ENCODE measurements at places on chromosomes 7 and 10. TPM values are rescaled to one million over a fixed set of nuclear protein-coding genes. Genes with fewer than 3 reads are reported as not detected.

DNA sequence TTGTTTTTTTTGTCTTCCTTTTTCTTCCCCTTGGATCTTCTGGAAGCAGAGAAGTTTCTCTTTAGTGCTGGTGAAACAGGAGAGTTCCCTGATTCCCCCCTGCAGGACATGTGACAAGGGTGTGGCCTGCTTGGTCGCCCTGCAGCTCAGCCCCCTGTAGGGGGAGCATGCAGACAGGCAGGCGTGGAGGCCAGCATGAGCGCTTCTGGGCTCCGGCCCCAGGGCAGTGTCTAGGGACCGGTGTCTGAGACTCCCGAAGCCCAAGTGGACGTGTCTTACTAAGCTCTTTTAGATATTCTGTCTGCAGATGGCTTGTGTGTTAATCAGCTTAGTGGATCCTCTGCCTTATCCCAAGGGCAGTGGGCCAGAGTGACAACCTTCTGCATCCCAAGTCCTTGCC is 26.1 kb downstream of the PRSS58 start:
- DNase-seq: no peak

DNA sequence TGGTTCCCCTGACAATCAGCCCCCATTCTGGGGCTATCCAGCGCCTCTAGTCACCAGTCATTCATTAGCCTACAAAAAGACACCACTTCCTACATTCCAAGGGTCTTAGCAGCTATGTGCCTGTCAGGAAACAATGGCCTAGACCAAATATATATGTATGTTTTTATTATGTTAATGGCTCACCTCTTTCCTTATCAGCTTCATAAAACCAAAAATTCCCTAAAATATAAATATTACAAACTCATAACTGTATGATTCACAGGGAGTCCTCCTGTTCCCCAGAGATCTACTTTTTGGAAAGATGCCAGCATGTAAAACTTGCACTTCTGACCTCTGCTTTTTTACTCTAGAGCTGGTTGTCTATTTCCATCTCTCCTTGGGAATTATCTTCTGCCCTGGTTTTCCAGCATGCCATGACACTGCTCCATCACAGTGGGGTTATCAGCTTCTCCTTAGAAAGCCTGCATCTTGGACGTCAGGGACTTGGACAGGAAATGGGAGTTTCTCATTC is 79.2 kb downstream of the ABCA13 start:
- no peak for DNase-seq

GRCh38 chr10:87913156-87913921 is 49.9 kb downstream of the PTEN start:
- DNase-seq: no peak

DNA sequence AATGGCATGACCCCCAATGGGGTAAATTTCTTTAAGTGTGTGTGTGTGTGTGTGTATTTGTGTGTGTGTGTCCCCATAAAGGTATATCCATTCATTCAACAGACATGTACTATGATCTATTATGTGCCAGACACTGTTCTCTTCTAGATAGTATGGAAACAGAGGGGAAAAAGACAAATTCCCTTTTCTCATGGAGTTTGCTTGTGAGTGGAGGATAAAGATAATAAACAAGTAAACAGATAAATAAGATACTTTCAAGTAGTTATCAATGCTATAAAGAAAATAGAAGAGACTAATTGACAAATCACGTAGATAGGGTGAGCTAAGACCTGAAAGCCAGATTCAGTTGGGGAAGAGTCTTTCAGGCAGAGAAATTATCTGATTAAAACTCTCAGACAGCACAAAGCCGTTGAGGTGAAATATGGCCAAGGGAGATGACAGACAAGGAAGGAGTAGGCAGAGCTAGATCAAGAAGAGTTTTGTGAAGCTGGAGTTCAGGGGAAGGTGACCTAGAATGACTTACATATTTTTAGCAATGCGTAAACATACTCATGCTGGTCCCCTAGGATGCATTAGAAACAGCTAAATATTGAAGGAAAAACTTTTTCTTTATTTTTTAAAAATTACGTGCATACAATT is 45.2 kb upstream of the DMTF1 start:
- no peak for DNase-seq

Gene UCMA
- not detected for polyA plus RNA-seq

DNA sequence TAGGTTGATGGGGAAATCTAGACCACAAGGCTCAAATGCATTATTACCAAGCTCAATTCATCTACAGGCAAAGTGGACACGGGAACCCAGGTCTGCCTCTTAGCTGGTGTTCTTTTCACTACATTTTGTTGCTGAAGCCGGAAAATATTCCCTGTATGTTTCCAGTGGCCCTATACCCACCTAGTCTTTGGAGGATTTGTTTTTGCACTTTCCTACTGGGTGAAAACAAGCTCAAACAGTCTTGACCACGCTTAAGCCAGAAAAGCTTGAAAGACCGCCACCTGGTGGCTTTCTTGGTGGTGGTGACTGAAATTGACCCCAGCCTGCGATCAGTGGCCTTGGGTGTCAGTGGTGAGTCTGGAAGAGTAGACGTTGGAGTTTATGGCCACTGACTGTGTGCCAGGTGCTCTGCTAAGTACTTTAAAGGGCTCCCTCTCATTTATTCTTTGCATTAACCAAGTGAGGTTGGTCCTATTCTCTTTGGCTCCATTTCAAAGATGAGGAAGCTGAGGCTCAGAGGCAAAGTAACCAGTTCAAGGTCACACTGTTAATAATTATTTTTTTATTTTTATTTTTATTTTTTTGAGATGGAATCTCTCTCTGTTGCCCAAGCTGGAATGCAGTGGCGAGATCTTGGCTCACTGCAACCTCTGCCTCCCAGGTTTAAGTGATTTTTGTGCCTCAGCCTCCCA is 11.1 kb upstream of the CRTAC1 start:
- peak; percentile 64 for DNase-seq

DNA sequence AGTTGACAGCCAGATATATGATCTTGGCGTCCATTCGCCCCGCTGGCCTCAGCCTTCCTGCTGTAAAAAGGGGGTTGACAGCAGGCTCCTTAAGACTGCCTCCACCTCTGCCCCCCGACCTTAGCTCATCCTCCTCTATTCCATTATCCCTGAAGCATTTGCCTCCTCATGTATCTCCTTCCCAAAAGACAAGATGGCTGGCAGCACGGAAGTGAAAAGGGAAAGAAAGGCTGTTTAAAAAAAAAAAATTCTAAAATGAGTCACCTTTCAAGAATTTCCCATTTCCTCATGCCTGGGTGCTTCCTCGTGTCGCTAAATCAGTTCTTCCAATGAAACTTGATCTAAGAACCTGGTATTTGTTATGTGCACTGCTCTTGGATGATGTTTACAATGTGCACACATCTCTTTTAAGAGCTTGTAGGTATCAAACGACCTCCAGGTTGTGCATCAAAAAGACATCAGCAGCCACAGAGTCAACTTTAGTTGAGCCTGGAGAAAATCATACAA is 1.7 kb downstream of the SCRN1 start:
- no peak for DNase-seq

Gene FFAR4
- polyA plus RNA-seq: not detected

DNA sequence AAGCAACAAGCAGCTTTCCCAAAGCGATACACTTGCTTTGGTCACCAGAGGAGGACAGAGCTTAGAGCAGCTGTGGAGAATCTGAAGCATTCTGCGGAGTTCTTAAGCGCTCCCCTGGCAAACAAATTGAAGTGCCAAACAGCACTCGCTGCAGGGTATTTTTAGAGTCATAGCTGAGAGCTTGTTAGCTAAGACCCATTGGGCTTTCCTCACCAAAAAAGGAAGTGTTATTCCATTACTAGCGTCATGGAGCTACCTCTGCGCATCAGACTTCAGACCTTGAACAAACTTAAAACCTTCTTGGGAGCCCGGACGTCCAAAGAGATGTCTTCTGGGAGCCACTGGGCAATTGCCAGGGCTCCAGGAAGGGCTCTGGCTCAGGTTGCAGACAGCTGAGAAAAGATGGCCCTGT is 23.2 kb upstream of the BMPR1A start:
- peak; percentile 59 for DNase-seq

Data from aorta (tissue), 5 donors.